ENCODE measurements at places on chromosomes 11 and 22. TPM values are rescaled to one million over a fixed set of nuclear protein-coding genes. Genes with fewer than 3 reads are reported as not detected.

The OR5AL1 gene
- total RNA-seq, result not detected

The TRPC6 gene
- total RNA-seq, result 5.4 TPM

The GSTT2B gene
- 7.7 TPM for total RNA-seq

The NPAS4 gene
- 7.0 TPM for total RNA-seq

The SESN3 gene
- 64.5 TPM for total RNA-seq

The KCNK4 gene
- not detected for total RNA-seq

The APOA4 gene
- not detected for total RNA-seq

The SCGB2A2 gene
- total RNA-seq, result not detected

The CYP2R1 gene
- total RNA-seq, result 26.2 TPM

The MIAT gene
- 5.0 TPM for total RNA-seq

The SCARF2 gene
- total RNA-seq, result 34.3 TPM

The SEC14L2 gene
- total RNA-seq, result 11.8 TPM

The APOA1 gene
- total RNA-seq, result not detected

DNA sequence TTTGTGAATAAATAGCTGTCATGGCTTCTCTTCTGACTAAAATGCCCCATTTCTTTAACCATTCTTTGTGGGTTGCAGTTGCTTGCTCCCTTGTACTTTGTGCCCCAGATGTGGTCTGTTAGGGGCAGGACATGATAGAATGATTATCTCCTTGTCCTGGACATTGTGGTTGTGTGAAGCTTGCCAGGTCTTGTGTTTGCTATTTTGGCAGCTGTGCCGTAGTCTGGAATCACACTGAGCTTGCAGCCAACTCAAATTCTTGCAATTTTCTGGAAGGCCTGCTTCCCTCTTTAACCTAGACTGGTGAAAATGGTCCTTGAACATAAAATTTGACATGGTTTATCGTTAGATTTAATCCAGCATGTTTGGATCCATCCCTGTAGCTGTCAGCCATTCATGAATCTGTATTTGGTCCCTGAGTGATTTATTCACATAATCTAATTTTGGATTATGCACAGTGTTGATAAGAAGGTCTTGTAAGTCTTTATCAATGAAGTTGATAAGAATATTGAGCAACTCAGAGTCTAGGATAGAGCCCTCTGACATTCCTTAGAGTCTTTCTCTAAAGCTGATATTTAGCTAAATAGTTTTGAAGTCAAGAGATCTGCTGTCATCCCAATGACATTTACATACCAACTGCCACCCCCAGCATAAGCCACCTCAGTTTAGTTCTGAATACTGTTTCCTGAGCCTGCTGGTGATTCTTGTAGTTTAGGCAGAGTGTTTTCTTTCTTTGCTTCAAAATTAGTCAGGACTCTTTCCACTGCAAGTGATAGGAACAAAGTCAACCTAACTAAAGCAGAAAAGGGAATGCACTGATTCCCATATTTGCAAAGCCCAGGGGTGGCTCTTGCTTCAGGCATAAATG is 9.8 kb downstream of the SPON1 start:
- no peak for DNase-seq

GRCh38 chr11:66676282-66676919 is 1.3 kb downstream of the RBM4B start:
- no peak for DNase-seq

DNA sequence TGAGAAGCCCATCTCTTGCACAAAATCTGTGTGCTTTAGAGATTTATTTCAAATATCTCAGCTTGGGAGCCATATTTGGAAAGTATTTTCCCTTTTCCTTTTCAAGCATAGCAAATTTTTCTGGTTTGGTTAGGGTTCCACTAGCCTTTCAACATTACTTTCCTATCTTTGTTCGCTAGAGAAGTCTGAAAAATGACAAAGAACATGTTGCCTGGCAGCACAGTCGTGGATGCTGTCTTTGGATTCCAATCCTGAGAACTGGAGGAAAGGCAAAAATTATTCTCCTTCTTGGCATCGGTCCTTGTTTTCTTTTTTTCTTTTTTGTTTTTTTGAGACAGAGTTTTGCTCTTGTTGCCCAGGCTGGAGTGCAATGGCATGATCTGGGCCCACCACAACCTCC is 6.9 kb upstream of the MTCH2 start:
- no peak for DNase-seq

DNA sequence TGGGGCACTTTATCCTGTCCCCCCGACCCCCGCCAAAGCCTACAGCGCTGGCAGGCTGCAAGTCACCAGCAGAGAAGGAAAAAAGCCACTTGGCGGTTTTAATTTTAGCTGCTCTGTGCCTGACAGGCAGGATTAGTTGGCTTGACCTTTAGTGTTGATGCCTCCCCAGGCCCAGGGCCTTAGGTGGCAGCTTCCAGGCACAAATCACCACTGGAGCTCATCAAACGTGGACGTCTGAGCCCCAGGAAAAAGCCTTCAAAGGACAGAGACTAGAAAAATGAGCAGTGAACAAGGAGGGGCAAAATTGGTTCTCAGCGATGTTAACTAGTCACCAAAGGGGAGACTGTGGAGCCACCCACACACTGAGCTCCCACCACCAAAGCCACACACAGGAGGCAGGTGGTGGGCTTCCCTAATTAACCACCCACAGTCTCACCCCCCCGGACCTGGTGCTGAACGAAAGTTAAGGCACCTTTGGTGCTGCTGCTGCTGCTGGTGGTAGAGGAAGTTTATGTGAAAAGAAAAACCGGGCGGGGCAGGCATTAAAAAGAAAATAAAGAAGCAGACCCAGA is 4.4 kb upstream of the PYGM start:
- DNase-seq, result no peak

- DNase-seq, result no peak
These were observed 72.6 kb downstream of the SCN3B start for GRCh38 chr11:123581651-123582399.

GRCh38 chr11:131370090-131370751 is at the start of gene NTM:
Gene NTM (plus strand): TSS chr11:131370615.
- DNase-seq, result no peak

- DNase-seq, result no peak
These were observed 69.7 kb upstream of the GALNT18 start for GRCh38 chr11:11691296-11692151.

DNA sequence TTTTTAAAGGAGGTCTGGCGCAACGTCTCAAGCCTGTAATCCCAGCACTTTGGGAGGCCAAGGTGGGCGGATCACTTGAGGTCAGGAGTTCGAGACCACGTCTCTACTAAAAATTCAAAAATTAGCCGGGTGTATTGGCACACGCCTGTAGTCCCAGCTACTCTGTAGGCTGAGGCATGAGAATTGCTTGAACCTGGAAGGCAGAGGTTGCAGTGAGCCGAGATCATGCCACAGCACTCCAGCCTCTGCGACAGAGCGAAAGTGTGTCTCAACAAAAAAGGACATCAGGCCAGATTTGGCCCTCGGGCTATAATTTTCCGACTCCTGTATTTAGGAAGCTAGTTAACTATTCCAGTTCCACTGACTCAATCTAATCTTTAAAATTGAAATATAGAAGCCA is 78.7 kb upstream of the SLC25A18 start:
- DNase-seq, result no peak

GRCh38 chr11:85752890-85753581 is 57.9 kb downstream of the SYTL2 start:
- no peak for DNase-seq

DNA sequence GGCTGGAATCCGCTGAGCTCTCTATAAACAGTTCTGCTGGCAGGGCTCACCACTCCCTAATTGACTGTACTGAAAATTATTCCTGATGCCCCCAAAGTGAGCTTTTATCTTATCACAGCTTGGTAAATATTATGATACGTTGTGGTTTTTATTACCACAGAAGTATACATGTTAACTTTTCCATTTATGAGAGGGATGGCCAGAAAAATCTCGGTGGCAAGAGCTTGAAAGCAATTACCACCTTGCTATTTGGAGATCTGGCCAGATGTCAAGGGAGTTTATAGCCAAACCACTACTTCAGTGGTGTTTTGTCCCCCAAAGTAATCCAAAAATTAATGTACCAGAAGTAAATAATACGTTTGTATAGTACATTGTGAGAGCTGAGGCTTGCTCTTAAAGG is 75.4 kb upstream of the RCN1 start:
- no peak for DNase-seq

DNA sequence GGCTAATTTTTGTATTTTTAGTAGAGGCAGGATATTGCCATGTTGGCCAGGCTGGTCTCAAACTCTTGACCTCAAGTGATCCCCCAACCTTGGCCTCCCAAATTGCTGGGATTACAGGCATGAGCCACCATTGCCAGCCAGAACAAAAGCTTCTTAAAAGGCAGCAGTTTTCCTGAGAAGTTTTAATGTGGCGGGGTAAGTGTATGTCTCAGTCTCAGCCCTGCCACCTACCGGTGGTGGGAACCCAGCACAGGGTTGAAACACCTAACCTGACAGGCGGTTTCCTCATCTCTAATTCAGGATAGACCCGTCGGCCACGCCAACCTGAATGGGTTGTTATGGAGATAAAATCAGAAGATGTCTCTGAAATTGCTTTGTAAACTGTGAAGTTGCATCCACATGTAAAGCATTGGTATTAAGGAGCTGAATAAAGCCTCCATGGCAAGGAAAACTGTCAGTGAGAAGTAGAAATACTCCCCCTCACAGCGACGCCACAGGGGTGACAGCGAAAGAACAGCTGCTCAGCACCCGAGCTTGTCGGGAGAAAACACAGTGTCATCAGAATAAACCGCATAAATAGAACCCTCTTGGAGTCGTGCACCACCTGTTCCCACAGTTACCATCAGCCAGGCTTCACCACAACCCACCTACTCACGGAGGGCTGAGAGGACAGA is 165.9 kb upstream of the NCAM1 start:
- DNase-seq, result peak; percentile 62

GRCh38 chr11:112877581-112877980 is 83.6 kb upstream of the NCAM1 start:
- no peak for DNase-seq

DNA sequence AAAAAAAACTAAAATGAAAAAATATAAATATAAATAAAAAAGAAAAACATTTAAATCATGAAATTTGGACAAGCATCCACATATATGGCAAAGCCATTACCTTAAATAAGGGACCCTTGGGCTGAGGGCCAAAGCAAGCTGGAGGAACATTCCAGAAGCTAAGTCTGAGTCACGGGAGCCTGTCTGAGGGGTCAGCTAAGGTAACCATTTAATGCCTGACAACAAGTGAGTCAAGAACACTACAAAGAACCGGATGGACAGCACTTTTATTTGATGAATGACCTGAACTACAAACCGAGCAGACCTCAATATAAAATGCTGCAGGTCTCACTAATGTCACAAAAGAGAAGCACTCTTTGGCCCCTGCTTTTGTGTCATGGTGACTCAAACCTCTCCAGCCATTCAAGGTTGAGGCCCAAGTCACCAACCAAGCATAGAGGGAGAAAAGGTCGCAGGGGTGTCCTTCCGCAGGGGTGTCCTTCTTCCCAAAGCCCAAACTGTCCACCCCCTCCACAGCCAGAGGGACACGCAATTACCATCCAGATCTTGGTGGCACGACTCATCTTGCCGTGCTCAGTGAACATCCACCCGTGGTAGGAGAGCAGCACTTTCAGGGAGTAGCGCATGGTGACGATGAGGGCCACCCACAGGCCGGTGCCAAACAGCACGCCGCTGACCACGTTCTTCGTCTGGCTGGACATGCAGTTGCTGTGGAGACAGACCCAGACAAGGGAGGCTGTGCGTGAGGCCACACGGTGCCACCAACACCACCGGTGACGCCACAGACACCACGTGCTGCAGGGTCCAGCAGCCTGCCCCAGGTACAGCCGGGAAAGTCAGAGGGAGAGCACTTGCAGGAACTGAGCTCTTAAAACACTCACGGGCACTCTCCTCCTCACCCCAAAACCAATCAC is 34.5 kb downstream of the CPT1A start:
- DNase-seq, result no peak

DNA sequence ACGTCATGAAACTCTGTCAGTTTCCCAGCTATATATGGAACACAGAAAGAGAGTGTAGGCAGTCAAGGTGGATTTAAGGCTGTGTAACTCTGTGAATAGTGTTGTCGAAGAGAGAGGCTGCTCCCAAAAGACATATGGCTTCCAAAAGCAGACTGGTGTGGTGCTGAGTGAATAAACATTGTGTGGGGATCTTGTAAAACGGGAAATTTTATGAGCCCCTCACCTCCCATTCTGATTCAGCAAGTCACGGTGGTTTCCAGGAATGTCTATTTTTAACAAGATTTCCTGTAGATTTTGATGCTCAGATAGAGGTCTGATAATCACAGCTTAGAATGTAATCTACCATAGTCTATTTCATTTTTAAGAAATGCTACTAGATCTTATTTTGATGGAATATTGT is 67.9 kb downstream of the SESN3 start:
- DNase-seq, result no peak

DNA sequence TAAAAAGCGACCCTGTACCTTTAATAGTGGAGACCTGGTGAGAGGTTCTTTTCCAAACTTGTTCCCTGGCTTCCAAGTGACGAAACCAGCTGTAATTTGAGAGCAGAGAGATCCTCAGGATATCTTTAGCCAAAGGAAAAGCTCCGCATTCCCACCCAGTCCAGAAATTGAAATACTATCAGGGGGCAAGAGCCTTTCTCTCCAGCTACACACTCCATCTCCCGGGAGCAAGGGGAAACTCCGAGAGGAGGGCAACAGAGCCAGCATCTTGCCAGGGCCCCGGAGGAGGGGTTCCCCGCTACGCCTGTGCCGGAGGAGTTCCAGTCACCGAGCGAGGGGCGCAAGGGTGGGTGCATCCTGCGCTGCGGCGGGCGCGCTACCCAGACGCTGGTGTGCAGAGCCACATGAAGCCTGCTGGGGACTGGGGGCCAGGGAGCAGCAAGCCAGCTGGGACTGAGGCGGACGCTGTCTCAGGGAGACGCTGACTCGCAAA is at the start of gene FIBIN:
Gene FIBIN, plus strand, starts transcription at position 148 of the 493 bp plus-strand sequence. CDS start 415 bp downstream, outside the sequence.
- peak; percentile 83 for DNase-seq

GRCh38 chr11:120514541-120515121 is 3.1 kb downstream of the GRIK4 start:
- DNase-seq, result no peak

- DNase-seq, result no peak
These were observed 4.3 kb upstream of the HYOU1 start for GRCh38 chr11:119061256-119061655.

DNA sequence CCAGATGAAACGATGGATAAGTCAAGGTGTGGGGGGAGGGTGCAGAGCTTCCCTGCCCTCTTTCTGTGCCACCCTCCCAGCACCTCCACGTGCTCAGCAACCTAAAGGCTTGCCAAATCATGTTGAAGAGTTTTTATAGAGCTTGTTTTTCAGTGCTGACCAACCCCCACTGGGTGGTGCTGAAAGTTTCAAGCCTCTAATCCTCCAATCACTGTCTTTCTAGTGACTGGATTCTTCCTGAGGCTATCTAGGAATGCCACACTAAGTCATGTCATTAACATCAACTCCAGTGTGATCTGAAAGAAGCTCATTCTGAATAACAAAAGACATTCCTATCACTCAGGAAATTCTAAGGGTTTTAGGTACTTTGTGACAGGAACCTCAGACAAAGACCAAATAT is 382.6 kb downstream of the DYNC2H1 start:
- no peak for DNase-seq

GRCh38 chr11:7439746-7440320 is 45.5 kb upstream of the OLFML1 start:
- DNase-seq, result no peak

Measured in aorta (tissue), 5 donors.